ENCODE measurements at places on chromosomes 1 and 21.

GRCh38 chr1:205260948-205261732, 33.4 kb downstream of the TMCC2 start:
- DNase-seq = no peak

DNA sequence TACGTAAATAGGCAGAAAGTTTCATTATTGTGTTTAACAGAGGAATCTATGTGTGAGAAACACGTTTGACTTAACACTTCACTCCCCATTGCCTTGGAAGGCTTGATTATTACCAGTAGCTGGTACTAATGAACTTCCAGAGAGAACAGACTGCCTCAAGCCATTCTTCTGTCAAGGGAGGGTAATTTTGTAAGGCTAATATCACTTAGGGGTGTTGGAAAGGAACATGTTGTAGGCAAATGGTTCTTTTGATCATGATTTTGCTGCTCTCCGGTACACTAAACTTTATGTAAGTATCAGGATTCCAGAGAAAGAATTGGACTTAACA, 1.8 kb downstream of the LAMC1 start:
- DNase-seq = no peak

DNA sequence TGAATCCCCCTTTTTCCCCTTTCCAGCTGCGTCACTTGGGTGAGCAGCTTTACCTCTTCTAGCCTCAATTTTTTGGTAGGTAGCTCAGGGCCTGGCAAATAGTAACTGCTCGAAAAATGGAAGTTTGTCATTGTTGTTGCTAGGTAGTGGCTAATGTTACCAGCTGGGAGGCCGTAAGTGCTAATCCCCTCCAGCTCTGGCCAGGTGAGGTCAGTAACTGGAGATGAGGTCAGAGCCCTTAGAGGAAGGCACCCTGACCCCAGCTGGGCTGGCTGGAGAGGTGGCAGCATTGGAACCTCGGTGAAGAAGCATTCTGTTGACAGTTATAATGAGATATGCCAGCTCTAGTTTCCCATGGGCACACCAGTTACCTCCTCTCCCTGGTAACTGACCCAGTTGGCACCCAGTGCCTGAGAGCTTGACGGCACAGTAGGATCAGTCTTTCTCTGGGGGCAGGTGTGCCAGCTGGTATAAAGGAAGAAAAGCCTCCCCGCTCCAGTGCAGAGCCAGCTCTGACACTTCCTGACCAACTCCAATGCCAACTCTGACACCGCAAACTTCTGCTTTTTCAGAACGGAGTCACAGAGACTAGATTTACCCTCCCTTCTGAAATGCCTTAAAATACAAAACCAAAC, 35.0 kb upstream of the SLC2A1 start:
- DNase-seq = no peak

DNA sequence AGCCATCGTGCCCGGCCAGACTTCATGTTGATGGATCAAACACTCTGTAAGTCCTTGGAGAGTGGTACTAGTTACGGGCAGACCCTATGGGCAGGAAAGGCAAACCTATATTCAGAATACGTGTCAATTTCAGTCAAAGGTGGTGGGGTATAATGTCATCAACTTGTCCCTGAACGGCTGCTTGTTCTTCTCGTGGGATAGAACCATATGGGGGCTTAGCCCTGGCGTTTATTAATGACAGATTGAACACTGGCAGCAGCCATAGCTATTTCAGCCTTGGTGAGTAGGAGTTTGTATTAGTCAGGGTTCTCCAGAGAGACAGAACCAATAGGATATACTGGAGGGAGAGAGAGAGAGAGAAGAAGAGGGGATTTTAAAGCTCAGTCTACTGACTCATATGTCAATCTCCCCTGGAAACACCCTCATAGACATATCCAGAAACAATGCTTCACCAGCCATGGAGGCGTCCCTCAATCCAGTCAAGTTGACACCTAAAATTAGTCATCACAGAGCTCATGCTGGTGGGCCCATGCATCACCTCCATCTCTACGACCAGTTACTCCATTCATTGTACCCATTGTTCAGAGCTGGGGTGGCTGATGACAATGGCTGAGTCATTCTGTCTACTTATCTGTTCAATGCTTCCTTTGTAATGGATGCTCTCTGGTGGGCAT, 16.1 kb upstream of the AQP10 start:
- DNase-seq = no peak

GRCh38 chr1:202200669-202201068, 7.1 kb downstream of the LGR6 start:
- peak; percentile 11 for DNase-seq

DNA sequence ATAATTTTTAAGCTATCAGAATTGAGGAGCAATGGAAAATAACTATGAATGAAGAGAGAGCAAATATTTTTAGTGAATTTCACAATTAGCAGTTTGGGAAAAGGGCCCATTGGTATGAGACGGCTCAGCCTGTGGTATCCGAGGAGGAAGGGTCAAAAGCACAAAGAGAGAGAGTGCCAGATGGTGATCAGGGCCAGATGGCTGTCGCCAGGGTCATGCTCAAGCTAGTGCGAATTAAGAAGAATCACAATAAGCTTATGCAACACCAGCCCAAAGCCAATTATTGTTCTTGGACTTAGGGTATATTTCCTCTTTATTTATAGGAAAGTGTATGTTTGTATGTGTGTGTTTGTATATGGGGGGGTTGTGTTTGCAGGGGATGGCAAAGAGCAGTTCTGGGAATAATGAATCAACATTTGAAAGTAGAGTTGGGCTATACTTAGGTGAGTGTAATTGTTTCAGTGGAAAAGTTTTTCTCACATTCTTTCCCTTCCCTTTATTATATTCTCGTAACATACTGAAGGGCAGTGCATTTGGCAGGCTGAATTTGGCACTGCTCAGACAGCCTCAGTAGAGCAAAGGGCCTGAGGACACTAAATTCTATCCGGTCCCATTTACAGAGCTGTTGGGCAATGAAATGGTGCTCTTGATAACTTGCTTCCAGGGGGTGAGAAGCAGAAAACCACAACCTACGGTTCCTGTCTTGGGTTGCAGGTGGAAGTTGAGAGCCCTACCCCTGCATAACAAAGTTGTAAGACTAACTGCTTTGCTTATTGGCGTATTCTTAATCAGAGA, 19.5 kb upstream of the DDR2 start:
- DNase-seq = no peak

DNA sequence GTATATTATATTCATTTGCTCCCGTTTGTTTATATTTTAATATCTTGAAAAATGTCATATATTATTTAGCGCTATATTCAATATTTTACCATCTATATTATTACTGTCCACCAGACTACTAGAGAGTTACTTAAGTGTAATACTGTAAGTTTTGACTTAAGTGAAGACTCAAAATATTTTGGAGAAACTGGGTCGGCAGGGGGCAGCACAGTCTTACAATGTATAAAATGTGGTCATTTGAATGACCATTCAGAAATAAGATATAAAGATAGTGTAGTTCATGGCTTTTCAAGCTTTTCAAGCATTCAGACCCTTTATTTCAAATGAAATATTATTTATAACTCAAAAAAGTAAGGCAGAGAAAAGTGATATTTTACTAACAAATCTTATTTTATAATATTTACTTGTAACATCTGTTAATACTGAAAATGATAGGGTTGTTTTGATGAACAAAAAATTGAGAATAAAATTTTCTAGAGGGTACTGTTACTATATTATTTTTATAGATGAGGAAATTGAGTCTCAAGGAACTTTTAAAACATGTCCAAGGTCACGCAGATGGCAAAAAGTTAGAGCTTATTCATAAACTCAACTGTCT, 89.0 kb upstream of the SERTAD4 start:
- no peak for DNase-seq

- peak; percentile 55 for DNase-seq
Measured at GRCh38 chr1:54173681-54174080, 20.9 kb upstream of the CDCP2 start.

DNA sequence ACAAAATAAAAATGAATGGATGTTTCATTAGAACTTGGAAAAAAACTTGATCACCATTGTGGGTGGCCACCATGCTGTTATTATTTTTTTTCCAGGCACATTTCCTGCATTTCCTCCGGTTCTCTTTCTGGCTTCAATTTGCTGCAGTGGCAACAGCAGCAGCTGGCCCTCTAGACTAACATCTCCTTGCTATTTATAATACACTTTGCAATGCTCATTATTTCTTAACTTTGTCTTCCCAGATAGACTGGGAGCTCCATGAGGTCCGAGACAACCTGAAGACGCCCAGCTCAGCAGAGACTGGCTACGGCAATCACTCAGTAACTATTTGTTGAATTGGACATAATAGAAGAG, 53.4 kb upstream of the ATP5PO start:
- no peak for DNase-seq

GRCh38 chr1:68969441-68969840, 472.6 kb upstream of the DEPDC1 start:
- no peak for DNase-seq

- DNase-seq = no peak
Measured at GRCh38 chr1:183283286-183283685, 97.2 kb downstream of the LAMC2 start.

DNA sequence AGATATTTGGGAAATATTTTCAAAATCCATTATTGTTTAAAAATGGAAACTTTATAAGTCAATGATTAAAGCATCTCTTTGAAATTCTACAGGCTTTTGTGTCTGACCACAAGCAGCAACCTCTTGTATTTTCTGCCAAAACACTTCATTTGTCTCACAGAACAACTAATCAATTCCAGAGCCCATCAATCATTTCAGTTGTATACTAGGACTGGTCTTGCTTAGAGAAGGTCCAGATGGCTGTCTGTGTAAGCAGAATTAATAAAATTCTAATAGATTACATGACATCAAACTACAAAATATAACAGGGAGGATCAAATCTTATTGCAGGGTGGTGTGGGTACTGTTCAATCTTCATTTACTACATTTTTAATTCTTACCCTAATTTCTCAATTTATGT, 76.4 kb downstream of the ACBD6 start:
- no peak for DNase-seq

DNA sequence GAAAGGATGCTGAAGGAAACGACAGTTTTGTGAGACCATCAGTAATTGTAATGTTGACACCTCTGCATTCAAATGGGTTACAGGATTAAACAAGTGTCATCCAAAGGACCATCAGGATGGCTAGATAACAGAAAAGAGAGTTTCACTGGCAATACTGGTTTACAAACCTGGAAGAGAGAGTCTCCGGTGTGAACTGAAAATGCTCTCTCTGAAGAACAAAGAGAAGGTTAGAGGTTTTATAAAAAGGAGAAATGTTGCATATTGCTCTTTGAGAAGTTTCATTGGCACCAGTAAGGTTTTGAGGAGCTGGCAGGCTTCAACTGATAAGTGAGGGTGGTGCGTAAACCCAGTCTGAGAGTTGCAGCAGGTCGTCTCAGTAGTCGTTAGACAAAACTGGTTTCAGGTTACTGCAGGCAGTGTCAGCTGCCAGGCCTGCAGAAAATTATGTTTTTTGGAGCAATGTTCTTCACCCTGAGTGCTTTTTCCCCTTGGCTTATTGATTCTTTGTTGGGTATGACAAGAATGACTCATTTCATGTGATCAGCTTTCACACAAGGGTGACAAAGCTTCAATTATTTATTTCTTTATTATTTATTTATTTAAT, 42.2 kb downstream of the KCNK1 start:
- DNase-seq = no peak

DNA sequence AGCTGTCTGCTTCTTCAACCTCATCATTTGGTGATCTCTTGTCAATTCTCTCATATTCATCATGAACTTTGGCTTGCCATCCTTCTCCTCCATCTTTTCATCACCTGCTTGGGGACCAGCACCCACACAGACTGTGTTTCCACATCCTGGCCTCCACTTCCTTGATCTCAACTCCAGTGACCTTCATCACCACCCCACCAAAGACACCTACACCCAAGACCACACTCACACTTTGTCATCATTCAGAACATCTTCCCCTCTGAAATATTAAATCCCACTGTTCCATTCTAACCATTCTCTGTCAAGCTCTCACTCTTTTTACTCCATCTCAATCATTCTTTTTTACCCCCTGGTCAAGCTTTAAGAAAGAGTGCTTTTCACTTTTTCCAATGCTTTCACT, 115.5 kb upstream of the VAV3 start:
- DNase-seq = no peak

GRCh38 chr1:32702599-32703478, at the start of gene SYNC:
TSS of gene SYNC (minus strand) at chr1:32702770. CDS start at chr1:32702660, 110 bp downstream.
- DNase-seq = no peak

GRCh38 chr1:9267352-9267686, 25.4 kb upstream of the SPSB1 start:
- DNase-seq = no peak

DNA sequence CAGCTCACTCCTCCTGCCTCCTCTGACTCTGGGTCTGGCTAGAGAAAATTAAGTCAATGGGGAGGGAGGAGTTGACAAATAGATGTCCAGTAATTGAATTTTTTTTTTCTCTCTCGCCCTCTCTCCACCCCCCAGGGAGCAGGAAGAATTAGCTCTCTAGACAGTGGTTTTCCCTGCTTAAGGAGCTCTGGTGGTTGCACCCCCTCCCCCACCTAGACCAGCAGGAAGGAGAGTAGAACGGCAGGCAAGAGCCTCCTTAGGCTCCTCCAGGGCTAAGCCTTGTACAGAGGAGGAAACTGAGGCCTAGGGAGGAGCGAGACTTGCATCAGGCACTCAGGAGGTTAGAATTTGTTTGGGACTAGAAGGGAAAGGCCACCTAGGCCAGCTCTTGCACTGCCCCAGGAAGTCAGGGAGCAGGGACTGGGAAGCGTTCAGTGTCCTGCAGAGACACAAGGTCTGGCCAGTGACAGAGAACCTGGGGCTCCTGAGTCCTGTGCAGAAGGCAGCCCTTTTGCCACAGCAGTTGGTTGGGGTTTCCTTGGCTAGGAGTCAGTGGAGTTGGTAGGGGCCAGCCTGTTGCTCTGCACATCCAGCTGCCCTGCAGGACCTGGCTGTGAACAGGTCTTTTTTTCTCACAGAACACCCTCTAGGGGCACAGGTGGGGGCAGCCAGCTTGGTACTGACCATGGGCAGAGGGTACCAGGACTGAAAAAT, 49.5 kb upstream of the ACOT11 start:
- DNase-seq = no peak

DNA sequence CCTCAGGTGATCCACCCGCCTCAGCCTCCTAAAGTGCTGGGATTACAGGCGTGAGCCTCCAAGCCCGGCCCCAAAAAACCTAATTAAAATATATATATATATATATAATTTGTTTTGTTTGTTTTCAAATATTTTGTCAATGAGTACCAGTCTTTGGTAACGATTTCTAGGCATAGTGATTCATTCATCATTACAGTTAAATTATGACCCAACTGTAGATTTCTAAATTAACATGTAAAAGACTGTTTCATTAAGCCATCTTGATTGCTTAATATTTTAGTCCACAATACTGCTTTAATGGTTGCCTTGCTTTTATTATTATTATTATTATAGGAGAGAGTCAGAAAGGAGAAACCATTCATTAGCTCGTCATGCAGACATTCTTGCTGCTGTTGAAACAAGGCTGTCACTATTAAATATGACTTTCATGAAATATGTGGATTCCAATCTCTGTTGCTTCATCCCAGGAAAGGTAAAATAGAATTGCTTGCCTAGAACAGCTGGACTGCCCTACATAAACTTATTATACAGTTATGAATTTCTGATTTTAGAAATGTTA, 19.9 kb downstream of the FBXO28 start:
- DNase-seq = no peak

Measured in anterior cingulate cortex (tissue), 58 donors.